Activated T-cell treated with anti-CD3 and anti-CD28 coated beads, Interleukin-2, amount 50 U/mL, for 4 hours (primary cell): ENCODE measurements at places on chromosomes 6 and 20. TPM values are rescaled to one million over a fixed set of nuclear protein-coding genes. Genes with fewer than 3 reads are reported as not detected.

- no peak for DNase-seq
Observed at GRCh38 chr6:169145991-169146501, 107.6 kb downstream of the THBS2 start.

TSHZ2 gene
- total RNA-seq, result 8.4 TPM

ADGRF4 gene
- total RNA-seq, result not detected

- DNase-seq, result no peak
Observed at GRCh38 chr6:101058296-101058695, 177.2 kb upstream of the ASCC3 start.

FOXA2 gene
- not detected for total RNA-seq

- DNase-seq, result no peak
Observed at GRCh38 chr6:43679057-43679456, 8.5 kb downstream of the MRPS18A start.

DNA sequence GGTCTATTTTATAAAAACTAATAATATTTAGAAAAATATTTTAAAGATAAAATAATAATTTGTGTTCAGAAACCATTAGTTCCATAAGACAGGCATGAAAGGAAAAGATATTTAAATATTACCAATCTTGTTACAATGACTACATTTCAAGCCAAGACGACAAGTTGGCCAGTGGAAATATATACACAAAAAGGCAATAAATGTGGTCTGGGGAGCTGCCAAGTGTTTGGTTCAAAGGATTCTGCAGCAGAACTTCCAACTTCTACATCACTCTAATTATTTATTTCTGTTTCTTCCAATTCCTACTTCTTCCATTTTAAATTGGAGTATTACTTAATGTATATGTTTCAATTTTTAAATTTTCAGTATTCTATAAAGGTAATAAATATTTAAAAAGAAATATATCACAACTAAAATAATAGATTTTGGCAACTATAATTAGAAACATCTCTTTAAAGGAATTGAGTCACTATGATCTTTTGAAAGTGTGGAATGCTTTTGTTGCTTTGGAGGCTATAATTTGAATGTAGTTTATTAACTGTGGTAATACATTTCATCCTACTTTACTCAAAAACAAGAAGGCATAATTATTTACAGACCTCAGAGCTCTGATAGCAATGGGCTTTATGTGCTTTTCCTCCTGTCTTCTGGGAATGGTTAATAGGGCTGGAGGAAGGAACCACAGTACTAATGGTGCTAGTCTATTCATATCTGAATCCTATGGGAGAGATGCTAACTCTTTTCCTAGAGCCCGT, 129.7 kb upstream of the FAM184A start:
- DNase-seq, result no peak

DNA sequence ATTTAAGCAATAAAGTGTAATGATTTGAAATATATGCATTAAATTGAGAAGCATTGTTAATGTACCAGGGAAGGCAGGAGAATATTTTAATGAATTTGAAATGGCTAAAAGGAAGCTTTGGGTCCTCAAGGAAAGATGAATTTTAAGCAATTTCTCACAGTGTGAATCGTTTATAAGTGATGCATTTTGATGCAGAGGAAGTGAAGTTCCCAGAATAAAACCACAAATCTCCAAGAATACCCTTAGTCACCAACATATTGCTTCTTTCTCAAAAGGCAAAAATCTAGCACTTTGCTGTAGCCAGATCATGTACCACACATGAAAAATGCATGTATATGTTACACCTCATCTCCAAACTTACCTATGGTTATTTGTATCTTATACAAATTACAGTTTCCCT, 11.7 kb downstream of the TPD52L1 start:
- DNase-seq, result no peak

GRCh38 chr6:11194356-11195218, 37.9 kb downstream of the NEDD9 start:
- DNase-seq, result no peak

SLC26A8 gene
- total RNA-seq, result not detected

- no peak for DNase-seq
Observed at GRCh38 chr6:83226517-83226916, 33.4 kb downstream of the RWDD2A start.

DNA sequence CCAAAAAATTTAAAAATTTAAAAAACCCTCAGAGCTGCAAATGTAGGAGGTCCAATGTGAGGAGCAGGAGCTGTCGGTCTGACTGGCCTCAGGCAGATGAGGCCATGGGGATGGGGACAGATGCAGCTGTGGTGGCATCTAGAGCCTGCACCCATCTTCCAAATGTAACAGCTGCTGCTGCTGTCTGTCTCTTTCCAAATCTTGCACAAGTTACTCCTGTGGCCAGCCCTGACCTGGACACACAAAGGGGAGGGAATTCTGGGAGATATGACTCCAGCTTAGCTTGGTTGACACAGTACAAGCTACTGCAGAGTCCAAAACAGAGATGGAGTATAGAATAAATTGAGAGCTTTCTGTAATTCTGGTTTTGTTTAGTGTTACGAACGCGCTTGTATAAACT, 115.2 kb downstream of the PRND start:
- DNase-seq, result no peak

GRCh38 chr6:156852147-156852857, 75.1 kb downstream of the ARID1B start:
- no peak for DNase-seq

DNA sequence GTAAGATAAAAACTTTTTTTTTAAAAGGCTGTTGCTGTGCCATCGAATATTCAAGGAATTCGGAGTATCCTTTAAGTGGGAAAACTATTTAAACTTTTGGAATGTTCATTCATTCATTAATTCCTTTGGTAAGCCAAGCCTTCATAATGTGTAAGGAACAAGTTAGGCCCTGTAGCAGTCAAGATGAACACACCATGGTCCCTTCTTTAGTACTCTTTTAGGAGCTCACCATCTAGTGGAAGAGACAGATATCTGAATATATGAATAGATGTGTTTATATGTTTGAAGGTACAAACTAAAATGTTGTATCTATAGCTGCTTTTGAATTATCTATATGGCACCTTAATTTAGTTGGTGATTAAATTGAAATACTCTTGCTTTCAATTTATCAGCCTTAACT, 5.8 kb downstream of the SPO11 start:
- no peak for DNase-seq

DNA sequence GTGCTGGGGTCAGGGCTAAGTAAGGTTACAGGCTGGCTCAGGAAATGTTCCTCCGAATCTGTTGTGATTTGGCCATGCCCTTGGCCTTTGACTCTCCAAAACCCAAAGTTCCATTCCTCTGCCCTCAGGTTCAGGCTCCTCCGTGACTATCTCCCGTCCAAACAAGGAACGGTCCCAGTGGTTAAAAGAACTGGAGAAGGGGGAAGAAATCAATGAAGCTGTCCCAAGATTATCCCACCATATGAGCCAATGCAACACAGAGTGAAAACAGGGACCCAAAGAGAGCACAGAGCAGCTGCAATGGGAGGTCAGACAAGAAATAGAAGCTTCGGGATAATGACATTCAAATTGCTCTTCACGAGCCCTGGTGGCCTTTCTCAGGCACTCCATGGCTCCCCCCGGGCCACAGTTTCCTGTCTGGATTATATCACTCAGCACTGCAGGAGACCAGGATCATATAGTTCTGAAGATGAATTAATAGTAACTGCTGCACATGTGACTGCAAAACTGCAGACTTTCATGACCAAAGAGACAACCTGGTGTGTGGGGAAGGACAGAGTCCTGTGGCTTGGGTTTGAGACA, 211.3 kb downstream of the ZNF217 start:
- no peak for DNase-seq

DNA sequence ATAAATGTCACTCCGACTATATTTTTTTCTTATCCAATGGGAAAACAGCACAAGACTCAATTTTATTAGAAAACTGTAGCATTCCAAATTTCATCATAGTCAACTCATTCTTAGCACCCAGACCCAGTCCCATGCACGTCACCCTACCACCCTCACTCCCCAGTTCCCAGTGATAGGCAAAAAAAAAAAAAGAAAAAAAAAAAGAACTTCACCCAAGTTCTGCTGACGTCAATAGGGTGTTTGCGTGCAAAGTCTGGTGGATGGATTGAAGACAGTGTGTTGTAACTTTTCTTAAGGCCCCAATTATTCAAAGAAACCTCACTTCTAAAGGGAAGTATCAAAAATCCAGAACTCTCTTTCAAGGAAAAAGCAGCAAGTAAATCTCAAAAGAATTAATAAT, 213.9 kb upstream of the PRDM1 start:
- DNase-seq, result no peak

GRCh38 chr6:132304891-132305305, 96.4 kb downstream of the MOXD1 start:
- DNase-seq, result no peak

GRCh38 chr20:36116807-36117441, 37.6 kb upstream of the EPB41L1 start:
- no peak for DNase-seq

DNA sequence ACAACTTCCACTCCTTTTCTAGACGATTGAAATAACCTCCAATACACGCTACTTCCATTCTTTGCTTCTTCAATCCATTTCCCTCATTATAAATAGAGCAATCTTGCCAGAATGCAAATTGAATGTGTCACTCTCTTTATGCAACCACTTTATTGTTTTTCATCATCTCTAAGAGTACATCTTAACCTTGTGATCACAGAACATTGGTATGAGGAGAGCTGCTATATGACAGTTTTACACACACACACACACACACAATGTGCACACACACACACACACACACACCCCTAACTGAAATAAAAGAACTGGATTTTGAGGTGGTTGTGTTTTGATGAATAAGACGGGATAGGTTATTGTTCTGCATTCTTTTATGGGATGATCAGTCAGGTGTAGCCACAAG, 187.0 kb downstream of the HDGFL1 start:
- DNase-seq, result no peak

- DNase-seq, result no peak
Observed at GRCh38 chr6:130525408-130525807, 159.6 kb downstream of the TMEM200A start.

DNA sequence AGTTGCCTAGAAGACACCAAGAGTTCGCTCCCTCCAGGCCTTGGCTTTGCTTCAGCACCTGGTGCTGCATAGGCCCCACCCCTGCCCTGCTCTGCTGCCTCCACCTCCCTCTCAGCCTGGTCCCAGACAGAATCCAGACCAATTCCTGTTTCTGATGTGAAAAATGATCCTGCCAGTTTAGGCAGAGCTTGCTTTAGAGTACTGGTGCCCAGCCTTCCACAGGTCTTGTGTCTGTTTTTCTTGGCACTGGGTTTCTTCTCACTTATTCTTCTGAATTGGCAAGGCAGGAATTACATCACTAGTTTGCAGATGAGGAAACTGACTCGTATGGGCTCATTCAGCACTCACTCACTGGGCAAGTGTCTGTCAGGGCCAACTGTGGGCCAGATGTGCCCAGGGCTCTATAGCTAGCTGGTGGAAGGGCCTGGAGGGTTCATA, 53.0 kb downstream of the HLA-A start:
- no peak for DNase-seq

DNA sequence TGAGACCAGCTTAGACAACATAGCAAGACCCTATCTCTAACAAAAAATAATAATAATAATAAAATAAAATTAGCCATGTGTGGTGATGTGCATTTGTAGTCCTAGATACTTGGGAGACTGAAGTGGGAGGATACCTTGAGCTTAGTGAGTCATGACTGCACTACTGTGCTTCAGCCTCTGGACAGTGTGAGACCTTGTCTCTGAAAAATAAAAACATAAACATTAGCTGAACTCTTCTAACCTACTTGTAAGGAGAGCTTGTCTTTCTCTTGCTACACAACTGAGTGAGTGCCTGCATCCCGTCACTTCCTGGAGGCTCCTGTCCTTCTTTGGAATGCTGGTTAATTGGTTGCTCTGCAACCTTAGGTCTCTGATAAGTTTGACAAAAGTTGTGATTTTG, 5.1 kb upstream of the DBNDD2 start:
- DNase-seq, result no peak

- DNase-seq, result no peak
Observed at GRCh38 chr6:83815631-83816272, 37.4 kb upstream of the RIPPLY2 start.

GRCh38 chr6:108707328-108707976, 140.8 kb upstream of the ARMC2 start:
- DNase-seq, result no peak
